ENCODE measurements at places on chromosomes 2 and 18.

GRCh38 chr2:75315436-75315835 lies 116.1 kb upstream of the TACR1 start:
- H3K27me3 ChIP-seq, result no peaks in the 10 kb centered on the region
- no peak overlapping the region for H3K27ac ChIP-seq
- DNase-seq, result no peak
- no peaks in the 10 kb centered on the region for H3K4me1 ChIP-seq
- H3K36me3 ChIP-seq, result no peaks in the 10 kb centered on the region
- no peak overlapping the region for H3K4me3 ChIP-seq

DNA sequence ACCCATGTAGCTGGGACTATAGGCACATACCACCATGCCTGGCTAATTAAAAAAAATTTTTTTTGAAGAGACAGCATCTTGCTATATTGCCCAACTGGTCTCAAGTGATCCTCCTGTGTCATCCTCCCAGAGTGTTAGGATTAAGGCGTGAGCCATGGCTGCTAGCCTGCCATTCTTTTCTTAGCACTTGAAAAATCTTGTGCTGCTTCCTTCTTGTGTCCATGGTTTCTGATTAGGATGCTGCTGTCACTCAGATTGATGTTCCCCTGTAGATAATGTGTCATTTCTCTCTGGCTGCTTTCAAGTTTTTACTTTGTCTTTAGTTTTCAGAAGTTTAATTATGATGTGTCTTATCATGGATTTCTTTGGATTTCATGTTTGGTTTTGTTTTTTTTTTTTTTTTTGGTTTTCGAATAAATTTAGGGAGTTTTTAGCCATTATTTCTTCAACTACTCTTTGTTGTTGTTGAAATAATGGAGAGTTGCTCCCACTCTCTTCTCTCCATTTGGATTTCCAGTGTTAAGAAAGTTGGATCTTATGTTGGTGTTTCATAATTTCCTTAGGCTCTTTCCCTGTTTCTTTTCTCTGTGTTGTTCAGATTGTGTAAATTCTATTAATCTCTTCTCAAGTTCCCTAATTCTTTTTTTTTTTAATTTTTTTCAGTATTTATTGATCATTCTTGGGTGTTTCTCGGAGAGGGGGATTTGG lies 2.5 kb downstream of the ATP9B start:
- no peak for DNase-seq
- H3K4me3 ChIP-seq, result peak overlapping the region; percentile 55
- H3K36me3 ChIP-seq, result peaks cover 33% of the 10 kb centered on the region
- H3K27me3 ChIP-seq, result peaks cover 9% of the 10 kb centered on the region
- peaks cover 67% of the 10 kb centered on the region for H3K4me1 ChIP-seq

GRCh38 chr18:22005191-22005841 lies 164.1 kb upstream of the GATA6 start:
- H3K27ac ChIP-seq, result no peak overlapping the region
- H3K4me1 ChIP-seq, result no peaks in the 10 kb centered on the region
- no peaks in the 10 kb centered on the region for H3K27me3 ChIP-seq
- H3K36me3 ChIP-seq, result no peaks in the 10 kb centered on the region
- no peak for DNase-seq

DNA sequence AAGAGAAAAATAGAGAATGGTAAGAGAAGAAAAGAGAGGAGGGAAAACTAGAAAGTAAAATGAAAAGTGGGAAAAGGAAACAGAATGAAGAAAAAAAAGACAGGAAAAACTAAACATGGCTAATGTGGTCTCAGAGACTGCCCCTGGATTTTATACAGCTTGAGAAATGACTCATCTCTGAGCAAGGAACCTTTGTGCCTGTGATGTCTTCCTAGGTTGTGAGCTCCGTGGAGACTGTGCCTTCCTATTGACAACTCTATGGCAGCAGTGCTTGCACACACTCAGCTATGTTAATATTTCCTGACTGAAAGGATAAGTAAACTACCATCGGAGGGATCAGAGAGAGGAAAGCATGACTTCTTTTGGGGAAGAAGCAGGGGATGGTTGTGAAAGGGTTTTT lies 203.8 kb downstream of the RDH14 start:
- no peaks in the 10 kb centered on the region for H3K4me1 ChIP-seq
- DNase-seq, result no peak
- no peaks in the 10 kb centered on the region for H3K27me3 ChIP-seq
- no peak overlapping the region for H3K4me3 ChIP-seq
- no peaks in the 10 kb centered on the region for H3K36me3 ChIP-seq

DNA sequence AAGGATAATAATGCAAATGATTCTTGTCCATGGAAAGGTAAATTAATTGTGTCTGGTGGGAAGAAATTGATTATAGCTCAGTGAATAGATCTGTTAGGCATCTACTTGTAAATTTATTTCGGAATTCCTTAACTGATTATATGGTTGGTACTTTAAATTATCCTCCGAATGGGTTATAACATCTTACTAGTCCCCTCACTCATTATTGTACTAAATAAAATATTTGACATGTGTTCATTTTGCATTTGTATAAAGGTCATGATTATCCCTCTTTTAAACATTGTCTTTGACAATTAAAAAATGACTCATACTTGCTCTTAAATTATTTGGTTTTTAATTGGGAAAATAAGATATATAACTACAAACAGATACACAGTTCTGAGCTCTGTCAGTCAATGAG lies 47.4 kb downstream of the CAVIN2 start:
- no peaks in the 10 kb centered on the region for H3K36me3 ChIP-seq
- H3K27ac ChIP-seq, result no peak overlapping the region
- no peak for DNase-seq
- H3K4me3 ChIP-seq, result no peak overlapping the region

DNA sequence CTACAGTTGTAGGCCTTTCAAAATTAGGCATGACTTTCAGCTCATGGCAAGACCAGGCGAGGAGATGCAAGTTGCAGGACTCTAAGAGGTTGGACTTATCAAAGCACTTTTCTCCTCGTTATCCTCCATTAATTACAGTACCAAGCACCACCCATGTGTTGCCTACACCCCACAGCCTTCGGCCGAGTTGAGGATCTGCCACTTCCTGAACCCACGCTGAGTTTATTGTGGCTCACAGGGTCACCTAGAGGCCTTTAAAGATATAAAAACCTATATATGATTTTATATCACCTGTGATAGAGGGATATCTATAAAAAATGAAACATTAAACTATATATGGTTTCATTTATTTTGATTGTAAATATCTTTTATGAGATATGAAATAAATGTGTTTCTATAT lies 2.6 kb downstream of the UGT1A10 start:
- no peak overlapping the region for H3K27ac ChIP-seq
- no peak for DNase-seq
- H3K4me1 ChIP-seq, result peaks cover 8% of the 10 kb centered on the region
- H3K27me3 ChIP-seq, result peaks cover 21% of the 10 kb centered on the region
- no peak overlapping the region for H3K4me3 ChIP-seq
- H3K36me3 ChIP-seq, result no peaks in the 10 kb centered on the region

DNA sequence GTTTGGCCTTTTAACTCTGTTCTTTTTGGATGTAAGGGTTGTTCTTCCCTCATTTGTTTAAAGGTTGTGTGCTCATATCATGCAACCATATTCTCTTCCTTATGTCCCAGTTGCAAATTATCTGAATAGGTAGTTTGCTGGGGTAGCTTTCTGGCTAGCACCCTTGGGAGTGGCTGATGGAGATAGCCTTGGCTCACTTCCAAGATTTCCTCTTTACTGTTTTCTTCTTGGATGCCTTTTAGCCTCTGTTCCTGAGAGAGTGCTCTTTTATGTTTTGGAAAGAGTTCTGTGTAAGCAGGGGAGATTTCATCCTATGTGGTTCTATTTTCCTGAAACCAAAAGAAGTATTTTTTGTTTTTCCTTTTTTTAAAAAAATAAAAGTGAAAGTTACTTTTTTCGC lies 25.4 kb downstream of the USP14 start:
- peak overlapping the region; percentile 34 for H3K27ac ChIP-seq
- DNase-seq, result no peak
- peaks cover 4% of the 10 kb centered on the region for H3K36me3 ChIP-seq
- no peaks in the 10 kb centered on the region for H3K27me3 ChIP-seq
- peaks cover 4% of the 10 kb centered on the region for H3K4me1 ChIP-seq
- H3K4me3 ChIP-seq, result no peak overlapping the region

- peaks cover 31% of the 10 kb centered on the region for H3K27me3 ChIP-seq
- H3K27ac ChIP-seq, result no peak overlapping the region
- H3K4me1 ChIP-seq, result no peaks in the 10 kb centered on the region
- no peak overlapping the region for H3K4me3 ChIP-seq
- no peaks in the 10 kb centered on the region for H3K36me3 ChIP-seq
- DNase-seq, result no peak
Observed at GRCh38 chr2:159998961-159999360, 63.5 kb downstream of the PLA2R1 start.

DNA sequence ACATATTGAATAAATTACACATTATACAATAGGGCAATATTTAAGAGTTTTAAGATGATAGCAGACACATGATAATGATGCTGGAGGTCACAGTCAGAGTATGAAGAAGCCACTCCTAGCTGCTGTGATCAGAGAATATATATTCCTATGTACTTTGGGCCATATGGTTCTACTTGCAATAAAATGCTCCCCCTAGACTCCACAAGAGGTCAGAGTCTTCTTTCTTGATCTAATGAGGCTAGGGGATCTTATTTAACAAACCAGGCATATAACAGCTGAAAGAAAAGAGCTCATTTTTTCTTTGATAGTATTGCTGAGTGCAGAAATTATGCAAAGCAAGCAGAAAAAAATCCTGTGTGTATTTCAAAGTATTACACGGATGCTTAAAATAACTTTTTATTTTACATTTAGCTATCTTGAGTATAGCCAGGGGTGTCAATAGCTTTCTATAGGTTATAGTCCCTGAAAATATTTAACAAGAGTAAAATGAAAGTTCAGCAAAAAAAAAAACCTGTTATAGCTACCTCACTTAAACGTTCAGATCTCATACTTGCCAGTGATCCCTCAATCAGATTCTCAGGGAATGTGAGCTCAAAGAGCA lies 748.7 kb upstream of the CHAC2 start:
- no peaks in the 10 kb centered on the region for H3K4me1 ChIP-seq
- H3K36me3 ChIP-seq, result peaks cover 4% of the 10 kb centered on the region
- no peak overlapping the region for H3K27ac ChIP-seq
- no peak for DNase-seq
- no peaks in the 10 kb centered on the region for H3K27me3 ChIP-seq
- H3K4me3 ChIP-seq, result no peak overlapping the region

DNA sequence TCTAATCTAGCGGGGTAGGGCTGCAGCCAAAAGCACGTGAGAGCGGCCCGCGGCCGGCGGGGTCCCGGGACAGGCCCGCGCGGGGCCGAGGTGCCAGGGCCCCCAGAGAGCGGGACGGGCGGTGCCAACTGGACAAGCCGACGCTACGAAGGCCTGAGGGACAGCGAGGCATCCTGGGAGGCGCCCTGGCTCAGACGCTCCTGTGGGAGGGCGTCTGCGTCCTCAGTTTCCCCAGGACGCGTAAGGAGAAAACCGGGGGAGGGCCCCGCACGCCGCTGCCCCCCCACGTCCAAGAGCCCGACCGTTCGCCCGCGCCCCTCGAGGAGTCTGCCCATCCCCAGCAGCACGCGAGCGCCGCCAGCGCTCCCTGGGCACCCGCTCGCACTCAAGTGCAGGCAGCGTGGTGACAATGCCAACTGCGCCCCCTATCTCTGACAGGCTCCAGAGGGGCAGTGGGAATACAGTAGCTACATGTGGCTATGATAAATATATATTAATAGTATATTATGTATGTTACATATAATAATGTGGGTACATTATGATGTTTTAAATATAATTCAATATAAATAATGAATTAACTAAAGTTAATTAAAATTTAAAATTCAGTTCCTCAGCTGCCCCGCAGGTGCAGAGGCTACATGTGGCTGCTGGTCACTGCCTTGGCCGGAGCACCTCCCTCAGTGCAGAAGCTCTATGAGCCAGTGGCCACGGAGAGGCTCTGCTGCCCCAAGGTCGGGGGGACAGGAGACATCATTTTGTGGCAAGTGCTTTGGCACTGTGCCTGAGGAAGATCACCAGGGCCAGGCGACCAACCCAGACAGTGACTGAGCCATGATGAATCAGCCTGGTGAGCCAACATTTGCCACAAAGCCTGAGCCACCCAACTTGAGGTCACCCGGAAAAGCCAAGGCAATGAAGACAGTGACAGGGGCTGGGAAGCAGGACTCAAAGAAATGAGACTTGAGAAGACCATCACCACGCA lies 5.5 kb upstream of the SFT2D3 start:
- peak; percentile 51 for DNase-seq
- H3K27me3 ChIP-seq, result no peaks in the 10 kb centered on the region
- H3K4me3 ChIP-seq, result no peak overlapping the region
- peaks cover 6% of the 10 kb centered on the region for H3K36me3 ChIP-seq
- peaks cover 9% of the 10 kb centered on the region for H3K4me1 ChIP-seq
- H3K27ac ChIP-seq, result no peak overlapping the region

DNA sequence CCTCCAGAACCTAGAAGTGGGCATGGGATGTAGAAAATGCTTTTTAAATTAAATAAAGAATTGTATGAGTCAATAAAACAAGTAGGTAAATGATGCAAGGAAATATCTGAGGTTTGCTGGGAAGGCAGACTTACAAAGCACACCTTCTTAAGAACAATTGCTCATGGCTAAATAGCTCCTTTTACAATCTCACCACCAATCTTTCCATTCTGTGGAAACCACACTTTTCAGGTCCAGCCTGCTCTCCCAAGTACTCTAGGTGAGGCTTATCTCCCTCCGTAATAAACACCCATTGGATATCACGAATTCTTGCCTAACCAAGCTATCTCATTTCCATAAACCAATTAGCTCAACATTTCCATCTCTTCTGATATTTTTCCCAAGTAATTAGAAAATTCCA lies 91.5 kb upstream of the SLC8A1 start:
- H3K27ac ChIP-seq, result no peak overlapping the region
- no peak overlapping the region for H3K4me3 ChIP-seq
- no peaks in the 10 kb centered on the region for H3K4me1 ChIP-seq
- H3K36me3 ChIP-seq, result no peaks in the 10 kb centered on the region

GRCh38 chr2:47662552-47662951 lies 120.4 kb upstream of the MSH6 start:
- H3K4me1 ChIP-seq, result no peaks in the 10 kb centered on the region
- no peaks in the 10 kb centered on the region for H3K27me3 ChIP-seq
- H3K4me3 ChIP-seq, result no peak overlapping the region
- no peak overlapping the region for H3K27ac ChIP-seq
- H3K36me3 ChIP-seq, result no peaks in the 10 kb centered on the region
- no peak for DNase-seq

DNA sequence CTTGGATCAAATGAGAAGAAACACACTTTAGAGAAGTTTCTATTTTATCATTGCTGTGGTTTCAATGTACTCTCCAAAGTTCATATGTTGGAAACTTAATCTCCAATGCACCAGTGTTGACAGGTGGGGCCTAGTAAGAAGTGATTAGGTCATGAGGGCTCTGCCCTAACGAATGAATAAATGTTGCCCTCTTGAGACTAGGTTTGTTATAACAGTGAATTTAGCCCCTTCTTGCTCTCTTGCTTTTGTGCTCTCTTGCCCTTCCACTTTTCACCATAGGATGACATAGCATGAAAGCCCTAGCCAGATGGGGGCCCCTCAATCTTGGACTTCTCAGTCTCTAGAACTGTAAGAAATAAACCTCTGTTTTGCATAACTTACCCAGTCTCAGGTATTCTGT lies 664.8 kb downstream of the DCC start:
- no peaks in the 10 kb centered on the region for H3K36me3 ChIP-seq
- no peaks in the 10 kb centered on the region for H3K4me1 ChIP-seq
- no peak overlapping the region for H3K4me3 ChIP-seq
- H3K27ac ChIP-seq, result no peak overlapping the region
- H3K27me3 ChIP-seq, result no peaks in the 10 kb centered on the region

GRCh38 chr18:57523171-57523956 lies 63.1 kb downstream of the FECH start:
- H3K27me3 ChIP-seq, result peaks cover 11% of the 10 kb centered on the region
- H3K36me3 ChIP-seq, result no peaks in the 10 kb centered on the region
- H3K4me1 ChIP-seq, result no peaks in the 10 kb centered on the region
- DNase-seq, result no peak
- H3K4me3 ChIP-seq, result no peak overlapping the region
